ENCODE measurements at places on chromosomes 3 and 15.

DNA sequence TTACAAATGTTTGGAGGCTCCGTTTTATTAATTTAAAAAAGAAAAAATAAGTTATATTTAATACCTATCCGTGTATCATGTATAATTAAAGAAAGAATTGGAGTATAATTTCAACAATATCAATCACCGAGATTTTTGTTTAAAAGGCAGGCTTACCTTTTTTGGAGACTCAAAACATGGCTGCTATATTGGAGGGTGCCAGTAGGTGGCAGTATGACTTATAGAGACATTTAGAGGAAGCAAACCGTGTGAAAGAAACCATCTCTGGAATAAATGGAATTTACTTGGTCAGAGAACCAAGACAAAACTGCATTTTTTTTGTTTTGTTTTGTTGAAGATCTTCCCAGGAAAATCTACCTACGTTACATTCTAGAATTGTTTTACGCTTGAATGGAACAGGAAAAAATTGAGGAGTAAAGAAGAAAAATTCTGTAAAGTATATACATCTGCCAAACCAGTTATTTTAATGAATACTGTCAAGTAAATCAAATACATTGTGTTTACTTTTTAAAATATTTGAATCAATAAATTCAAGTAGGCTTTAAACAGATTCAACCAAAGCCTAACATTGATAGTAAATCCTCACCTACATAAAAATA is 802.6 kb upstream of the ALCAM start:
- peak; percentile 8 for DNase-seq

DNA sequence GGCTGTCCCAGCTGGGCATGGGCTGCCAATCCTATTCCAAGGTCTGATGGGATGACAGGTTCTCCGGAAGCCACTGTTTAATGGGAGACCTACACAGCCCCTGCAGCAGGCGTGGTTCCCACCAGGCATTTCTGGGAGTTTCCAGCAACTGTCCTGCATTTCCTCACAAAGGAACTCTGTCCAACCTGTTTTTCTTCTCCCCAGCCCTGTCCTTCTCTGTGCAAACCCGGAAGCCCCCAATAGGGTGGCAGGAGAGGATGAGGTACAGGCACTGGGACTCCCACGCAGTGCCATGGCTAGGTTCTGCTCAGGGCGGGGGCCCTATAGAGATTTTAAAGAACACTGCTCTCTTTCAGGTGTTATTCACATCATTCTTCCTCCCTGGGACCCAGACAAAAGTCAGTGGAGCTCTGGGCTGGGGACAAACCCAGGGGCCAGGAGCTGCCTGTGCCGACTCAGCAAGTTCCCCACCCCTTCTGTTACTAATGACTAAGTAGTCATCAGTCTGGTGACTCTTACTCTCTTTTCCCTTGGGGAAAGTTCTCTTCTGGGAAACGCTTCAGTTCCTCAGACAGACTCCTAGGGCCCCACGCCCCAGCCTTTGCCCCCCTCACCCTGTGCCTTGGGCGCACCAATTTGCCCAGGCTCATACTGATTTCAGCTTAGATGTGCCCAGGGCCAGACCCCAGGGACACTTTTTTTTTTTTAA is 97.7 kb downstream of the CD47 start:
- no peak for DNase-seq

DNA sequence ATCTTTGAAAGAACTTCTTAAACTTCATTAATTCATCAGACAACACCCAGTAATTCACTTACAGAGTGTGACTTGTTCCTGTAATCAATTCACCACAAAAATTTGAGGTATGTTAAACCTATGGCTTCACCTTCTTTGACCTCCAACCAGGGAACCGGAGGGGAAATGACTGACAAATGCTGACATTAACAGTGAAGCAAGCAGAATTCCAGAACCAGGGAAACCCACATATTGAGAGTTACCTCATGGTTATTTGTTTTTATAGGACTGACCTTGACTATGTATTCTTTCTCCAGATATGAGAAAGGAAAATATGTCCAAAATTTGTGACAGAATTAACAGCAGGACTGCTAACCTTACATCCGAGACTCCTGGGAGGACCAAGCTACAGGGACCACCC is 2.7 kb downstream of the P3H2 start:
- DNase-seq, result no peak

- no peak for DNase-seq
Measured at GRCh38 chr3:144583871-144584270, 612.2 kb downstream of the DIPK2A start.

DNA sequence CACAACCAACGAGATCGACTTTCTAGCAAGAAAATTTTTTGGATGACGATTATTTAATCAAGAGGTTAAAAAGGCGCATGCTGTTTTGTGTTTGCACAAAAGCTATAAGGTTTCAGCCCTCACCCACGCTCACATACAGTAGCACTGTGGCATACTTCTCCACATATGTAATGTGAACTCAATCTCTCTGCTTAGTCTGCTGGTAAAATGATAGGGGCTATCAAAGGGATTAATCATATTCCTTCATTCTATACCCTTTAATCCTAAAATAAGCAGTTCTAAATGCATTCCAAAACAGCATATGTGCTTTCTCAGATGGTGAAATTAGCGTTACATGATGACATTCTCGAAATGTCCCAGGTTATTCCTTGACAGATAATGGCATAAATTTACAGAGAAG is 196.9 kb upstream of the PRICKLE2 start:
- DNase-seq, result no peak

- no peak for DNase-seq
Measured at GRCh38 chr3:55159016-55159415, 231.2 kb upstream of the LRTM1 start.

- DNase-seq, result no peak
Measured at GRCh38 chr15:101554115-101554915, 64.8 kb upstream of the PCSK6 start.

- DNase-seq, result peak; percentile 24
Measured at GRCh38 chr3:52005571-52005986, 9.9 kb upstream of the RPL29 start.

DNA sequence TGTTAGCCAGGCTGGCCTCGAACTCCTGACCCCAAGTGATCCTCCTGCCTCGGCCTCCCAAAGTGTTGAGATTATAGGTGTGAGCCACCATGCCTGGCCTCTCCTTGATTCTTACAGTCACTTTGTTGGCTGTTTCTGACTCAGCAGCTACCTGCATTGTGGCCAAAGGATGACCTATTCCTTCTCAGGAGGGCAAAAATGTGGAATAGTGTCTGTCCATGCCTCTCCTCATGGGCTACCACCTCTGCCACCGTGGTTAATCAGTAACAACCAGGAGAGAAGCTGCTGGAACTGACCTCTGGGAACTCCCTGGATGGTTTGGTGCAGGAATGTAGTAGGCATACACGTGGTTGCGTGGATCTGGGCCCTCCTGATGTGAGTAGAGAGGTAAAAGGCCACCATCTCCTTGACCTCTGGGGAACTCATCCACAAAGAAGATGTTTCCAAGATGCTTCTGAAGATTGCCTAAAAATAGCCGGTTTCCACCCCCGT is 63.3 kb downstream of the FLNB start:
- DNase-seq, result no peak

DNA sequence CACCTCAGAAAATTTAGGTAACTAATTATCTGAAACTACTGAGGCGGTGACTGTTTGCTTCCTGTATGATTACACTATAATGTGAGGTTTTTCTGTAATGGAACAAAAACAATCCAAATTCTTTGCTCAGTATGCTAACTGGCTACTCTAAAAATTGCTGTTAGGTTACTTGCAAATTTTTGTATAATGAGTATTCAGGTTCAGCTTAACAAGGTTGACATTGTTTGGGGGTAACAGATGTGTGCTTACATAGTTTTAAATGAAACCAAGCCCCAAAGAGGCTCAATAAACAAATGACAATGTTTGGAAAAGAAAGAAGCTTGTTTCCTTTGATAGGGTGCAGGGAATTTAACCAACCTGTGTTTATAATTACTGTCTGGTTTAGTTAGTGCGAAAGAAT is 414.5 kb upstream of the MDFIC2 start:
- no peak for DNase-seq

GRCh38 chr3:47010910-47011309 is 31.4 kb downstream of the NBEAL2 start:
- no peak for DNase-seq

DNA sequence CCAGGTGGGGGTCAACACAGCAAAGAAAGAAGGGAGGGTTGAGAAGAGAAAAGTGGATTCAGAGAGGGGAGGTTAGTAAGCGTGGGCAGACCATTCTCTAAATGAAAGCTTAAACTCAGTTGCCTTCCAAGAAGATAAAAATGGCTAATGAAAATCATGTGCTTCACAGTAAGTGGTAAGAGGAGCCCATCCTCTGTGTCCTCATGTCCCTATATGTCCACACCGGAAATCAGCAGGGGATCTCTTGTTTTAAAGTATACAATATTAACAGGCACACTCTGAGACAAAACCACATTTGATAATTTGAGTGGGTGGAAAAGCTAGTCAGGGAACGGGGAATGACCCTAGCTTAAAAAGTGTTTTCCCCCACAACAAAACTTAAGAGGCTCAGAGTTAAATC is 4.4 kb upstream of the FOXP1 start:
- no peak for DNase-seq

DNA sequence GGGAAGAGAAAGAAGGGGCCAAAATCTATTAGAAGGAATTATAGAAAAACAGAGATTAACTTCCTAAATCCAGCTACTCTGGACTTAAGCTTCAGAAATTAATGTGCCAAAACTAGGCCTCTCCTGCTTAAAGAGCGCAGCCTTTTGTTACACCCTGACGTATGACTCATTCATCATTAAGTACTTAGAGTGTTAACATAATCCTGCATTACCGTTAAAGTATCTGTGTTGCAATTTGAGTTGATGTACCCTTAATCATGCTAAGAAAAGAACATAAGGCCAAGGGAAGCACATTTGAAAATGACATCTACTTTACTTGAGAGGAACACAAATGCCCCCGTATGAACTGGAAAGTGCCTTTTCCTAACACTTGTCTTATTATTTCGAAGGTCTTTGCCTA is 7.9 kb downstream of the HTR3D start:
- no peak for DNase-seq

- DNase-seq, result no peak
Measured at GRCh38 chr3:121894301-121894990, at the start of gene SLC15A2. TSS of gene SLC15A2 (plus strand) at chr3:121894401. CDS start at chr3:121894477, 76 bp downstream.

- DNase-seq, result peak; percentile 44
Measured at GRCh38 chr15:70762469-70763119, 764 bp downstream of the UACA start.

GRCh38 chr15:54605043-54605442 is 591.7 kb downstream of the RSL24D1 start:
- DNase-seq, result peak; percentile 25

- DNase-seq, result no peak
Measured at GRCh38 chr15:71562251-71562650, 248.1 kb upstream of the NR2E3 start.

GRCh38 chr15:55247311-55247710 is 42.3 kb downstream of the RAB27A start:
- DNase-seq, result no peak

DNA sequence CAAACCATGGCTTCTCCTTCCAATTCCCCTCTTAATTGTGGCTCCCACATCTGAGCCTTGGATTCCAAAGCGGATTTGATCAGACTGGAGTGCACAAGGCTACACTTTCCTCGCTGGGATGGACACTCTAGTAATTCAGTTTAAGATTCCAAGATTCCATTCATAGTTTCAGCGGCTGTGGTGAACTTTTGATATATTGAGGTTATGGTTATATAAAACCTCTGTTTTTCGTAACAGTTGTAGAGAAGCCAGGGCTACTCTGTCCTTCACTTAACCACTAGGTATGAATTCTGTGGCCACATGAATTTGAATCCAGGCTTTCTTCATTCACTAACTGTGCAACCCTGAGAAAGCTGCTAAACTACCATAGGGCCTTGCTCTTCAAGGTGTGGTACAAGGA is 67.9 kb upstream of the KY start:
- no peak for DNase-seq

GRCh38 chr15:95843241-95843910 is 487.1 kb upstream of the NR2F2 start:
- no peak for DNase-seq

- DNase-seq, result no peak
Measured at GRCh38 chr15:82750831-82751180, 41.1 kb upstream of the AP3B2 start.

- DNase-seq, result no peak
Measured at GRCh38 chr15:51224428-51224827, 114.0 kb downstream of the CYP19A1 start.

GRCh38 chr15:98433856-98434255 is 214.5 kb upstream of the IGF1R start:
- no peak for DNase-seq

GRCh38 chr3:14657579-14657978 is 6.0 kb downstream of the CCDC174 start:
- DNase-seq, result no peak

- no peak for DNase-seq
Measured at GRCh38 chr3:112649478-112649735, 8.5 kb upstream of the CCDC80 start.

GRCh38 chr3:138437281-138437680 is 2.9 kb downstream of the ESYT3 start:
- no peak for DNase-seq

DNA sequence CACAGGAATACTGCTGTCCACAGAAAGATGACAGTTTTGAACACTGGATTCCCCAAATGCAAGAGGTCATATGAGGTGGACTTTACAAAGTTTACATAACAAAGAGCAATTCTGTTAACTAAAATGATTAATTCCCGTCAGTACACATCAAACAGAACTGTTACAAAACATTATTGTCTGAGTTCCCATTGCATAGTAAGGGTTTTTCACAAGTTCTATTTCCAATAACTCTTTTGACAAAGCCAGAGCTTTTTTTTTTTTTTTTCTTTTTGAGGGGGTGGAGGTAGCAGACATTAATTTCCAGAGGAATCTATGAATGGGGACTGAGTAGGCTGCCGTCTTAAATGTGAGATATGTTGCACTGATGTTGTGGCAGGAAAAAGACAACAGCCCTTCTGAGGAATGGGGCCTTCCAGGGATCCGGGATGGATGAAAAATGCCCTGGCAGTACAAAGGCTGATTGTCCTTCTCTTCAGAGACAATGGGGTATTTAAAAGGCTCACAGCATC is 178.1 kb upstream of the KBTBD8 start:
- no peak for DNase-seq

- DNase-seq, result no peak
Measured at GRCh38 chr15:24943361-24943760, 11.4 kb upstream of the SNRPN start.

- DNase-seq, result no peak
Measured at GRCh38 chr3:101932326-101933068, 83.2 kb downstream of the NFKBIZ start.

- no peak for DNase-seq
Measured at GRCh38 chr3:50602595-50603191, 8.9 kb downstream of the CISH start.

DNA sequence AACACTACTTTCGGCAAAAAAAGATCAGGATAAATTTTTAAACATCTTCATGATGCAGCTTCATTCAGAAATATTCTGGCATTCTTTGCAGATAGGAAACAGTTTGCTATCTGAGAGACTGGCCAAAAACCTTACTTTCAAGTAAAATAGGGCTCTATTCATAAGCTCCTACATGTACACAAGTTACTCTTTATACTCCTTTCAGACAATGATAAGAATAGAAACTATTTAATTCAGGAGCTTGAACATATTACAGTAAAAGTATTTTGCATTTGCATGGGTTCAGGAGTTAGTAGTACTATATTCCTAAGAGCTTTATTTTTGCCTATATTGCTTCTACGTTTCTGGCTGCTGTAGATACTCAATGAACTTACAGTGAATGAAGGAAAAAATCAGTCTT is 70.5 kb downstream of the PLOD2 start:
- DNase-seq, result no peak

- DNase-seq, result no peak
Measured at GRCh38 chr3:171967137-171967783, 72.1 kb upstream of the FNDC3B start.

GRCh38 chr15:95839367-95839782 is 491.1 kb upstream of the NR2F2 start:
- DNase-seq, result no peak

Measured in NCI-H1105 treated with DMSO at 0.1 percent for 48 hours (cell line).